ENCODE measurements at places on chromosomes 3 and 15.
A peak's percentile ranks its signal among the peaks of the same experiment; 100 is the strongest.

GRCh38 chr3:42746455-42747450, 26.3 kb downstream of the CCDC13 start:
- DNase-seq: peak; percentile 69

DNA sequence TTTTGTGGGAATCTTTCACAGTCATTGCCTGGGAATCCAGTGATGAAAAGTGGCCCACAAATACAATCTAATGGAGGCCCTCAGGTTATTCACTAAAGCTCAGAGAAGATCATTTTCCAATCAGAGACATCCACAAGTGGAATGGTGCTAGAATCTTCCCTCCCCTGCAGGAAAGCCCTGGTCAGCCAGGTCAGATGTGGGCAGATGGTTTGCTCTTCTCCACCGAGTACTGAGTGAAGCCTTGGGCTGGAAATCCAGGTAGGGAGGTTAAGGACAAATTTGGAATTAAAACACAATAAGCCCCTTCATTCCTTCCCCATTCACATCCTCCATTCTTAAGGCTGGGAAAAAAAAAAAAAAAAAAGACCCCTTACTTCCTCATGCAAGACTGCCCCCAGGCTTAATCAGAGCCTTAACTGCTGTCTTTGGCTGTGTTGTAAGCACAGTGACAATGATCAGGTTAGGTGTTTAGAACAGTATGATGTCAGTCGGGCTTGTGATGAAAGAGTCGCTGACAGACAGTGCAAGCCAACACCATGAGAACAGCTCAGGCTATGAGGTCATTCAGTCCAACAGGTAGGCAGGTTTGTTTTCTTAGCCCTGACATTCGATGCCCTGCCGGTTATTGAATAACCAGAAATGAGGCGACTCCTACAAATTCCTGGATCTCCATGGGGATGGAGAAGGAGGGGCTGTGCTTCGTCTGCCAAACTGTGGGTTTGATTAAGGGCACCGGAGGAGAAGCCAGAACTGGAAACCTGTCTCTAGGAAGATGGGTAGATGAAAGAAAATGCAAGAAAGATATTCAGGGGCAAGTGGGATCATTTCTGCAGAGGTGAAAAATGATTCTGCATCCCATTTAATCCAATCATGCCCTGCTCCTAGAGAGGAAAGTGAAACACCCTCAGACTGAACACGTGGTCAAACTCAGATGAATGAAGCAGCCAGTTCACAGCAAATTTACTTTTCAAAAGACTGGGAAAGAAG, 23.5 kb upstream of the HES1 start:
- DNase-seq: no peak

DNA sequence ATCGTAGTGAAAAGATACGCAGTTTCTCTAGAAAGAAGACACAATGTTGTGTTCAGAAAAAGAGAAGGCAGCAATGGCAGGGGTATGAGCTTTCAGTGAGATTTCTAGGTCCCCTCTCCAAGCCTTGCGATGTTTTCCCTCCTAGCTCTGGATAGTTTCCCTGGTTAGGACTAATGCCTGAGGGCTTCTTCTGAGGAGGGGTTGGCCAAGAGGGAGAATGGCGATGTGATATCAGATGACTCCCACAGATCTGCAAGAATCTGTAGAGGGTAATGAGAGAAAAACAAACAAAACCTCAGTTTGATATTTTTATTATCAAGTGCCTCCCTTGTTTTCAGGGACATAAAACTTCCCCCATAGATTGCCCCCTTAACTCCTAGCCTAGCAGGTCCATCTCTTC, 4.1 kb upstream of the CLDN1 start:
- DNase-seq: no peak

DNA sequence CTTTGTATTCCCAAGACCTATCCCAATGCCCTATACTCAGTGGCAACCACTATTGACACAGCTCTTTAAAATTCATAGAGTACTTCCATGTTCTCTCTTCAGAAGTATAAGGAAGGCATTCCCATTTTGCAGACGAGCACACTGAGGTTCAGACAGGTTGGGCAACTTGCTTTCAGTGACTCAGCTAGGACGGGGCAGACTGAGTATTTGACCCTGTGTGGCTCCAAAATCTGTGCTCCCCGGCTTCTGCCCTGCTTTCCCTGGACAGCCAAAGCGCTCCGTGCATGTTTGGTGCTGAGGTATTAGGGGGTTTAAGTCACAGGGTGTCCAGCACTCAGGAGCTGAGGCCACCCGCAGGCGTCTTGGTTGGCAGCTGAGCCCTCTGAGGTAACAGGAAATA, 59.5 kb downstream of the CEMIP start:
- DNase-seq: no peak

DNA sequence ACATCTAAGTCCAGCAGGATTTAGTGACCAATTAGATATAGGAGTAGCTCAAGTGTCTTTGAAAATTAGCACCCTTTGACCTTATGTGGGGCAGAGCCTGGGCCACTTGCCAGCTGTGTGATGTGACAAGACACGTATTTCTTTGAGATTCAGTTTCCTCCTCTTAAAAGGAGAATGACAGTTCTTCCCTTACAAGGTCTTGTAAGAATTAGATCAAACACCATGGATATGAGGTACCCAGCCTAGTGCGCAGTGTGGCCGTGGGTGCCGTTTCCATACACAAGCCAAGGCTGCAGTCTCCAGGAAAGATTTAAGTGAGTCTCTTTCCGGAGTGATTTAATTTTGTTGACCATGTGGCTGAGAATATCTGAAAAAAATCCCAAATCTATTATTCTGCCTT, 46.3 kb downstream of the ARHGAP31 start:
- DNase-seq: no peak

DNA sequence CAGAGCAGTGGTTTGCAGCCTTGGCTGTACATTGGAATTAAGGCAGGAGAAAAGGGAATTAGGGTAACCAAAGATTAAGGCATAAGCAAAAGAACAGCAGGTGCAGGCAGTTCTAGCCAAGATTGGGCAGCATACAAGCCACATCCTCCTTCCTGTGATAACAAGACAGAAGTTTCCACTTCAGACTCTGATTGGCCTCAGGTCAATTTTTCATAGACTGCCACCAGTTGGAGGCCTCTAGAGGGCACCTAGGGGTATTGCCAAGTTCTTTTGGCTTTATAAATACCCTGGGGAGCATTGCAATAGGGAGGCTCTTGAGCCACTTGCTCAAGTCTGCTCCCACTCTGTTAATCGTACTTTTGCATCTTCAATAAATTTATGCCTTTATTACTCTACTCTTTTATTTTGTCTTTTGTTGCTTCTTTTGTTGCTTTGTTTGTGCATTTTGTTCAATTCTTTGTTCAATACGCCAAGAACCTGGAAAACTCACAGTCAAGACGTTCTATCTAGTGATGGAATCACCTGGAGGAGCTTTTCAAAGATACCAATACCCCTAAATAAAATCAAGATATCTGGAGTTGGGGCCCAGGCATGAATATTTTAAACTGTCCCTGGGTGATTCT, 32.2 kb upstream of the FMN1 start:
- no peak for DNase-seq

GRCh38 chr3:16251316-16252085, 13.2 kb downstream of the DPH3 start:
- no peak for DNase-seq

DNA sequence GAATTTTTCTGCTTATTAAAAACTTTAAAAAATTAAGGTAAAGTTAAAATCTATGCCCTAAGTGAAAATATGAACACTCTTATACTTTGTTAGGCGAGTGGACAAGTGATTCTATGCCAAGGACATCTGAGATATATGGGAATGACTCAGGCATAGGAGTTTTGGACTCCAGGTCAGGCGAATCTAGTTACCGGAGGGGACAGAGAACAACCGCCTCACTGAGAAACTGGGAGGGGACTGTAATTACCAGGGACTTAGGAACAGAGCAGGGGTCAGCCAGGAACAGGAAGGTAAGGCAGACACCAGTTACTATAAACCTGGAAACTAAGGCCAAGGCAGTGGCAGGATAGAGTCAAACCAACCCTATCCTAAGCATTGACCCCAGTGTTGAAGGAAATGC, 16.8 kb upstream of the ATP1B3 start:
- DNase-seq: no peak

- DNase-seq: no peak
Observed at GRCh38 chr3:87333393-87333892, 57.1 kb upstream of the POU1F1 start.

DNA sequence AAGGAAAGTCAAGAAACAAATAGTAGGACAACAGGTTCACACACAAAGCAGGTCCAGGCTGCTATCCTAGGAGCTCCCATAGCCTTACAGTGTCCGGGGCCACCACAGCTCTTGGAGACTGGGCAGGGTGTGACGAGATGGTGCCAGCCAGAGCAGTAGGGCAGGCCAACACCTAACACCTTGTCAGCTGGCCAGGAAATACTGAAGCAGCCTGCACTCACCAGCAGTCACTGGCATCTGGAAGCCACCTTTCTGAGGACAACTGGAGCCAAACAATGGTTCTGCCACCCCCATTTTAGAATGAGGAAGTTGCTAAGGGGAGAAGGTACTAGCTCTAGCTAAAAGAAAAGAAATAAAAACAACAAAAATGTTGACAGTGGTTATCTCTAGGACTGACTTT, 47.2 kb downstream of the CCDC12 start:
- DNase-seq: no peak

DNA sequence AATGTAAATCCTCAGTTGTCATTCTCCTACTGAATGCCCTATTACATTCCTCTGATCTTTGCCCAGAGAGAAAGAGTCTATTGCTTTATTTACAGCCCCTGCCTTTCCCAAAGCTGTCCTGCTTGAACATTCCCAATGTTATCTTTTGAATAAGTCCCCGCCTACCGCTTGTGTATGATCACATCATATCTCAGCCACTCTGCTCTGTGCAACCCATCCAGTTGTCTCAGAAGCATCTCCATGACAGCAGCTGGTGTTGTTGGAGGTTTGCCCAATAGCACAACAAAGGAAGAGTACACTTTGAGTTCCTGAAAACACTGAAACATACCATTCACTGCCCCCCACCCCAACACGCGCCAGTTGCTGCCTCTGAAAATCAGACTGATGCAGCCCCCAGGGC, 22.0 kb upstream of the FAM3D start:
- peak; percentile 49 for DNase-seq

GRCh38 chr3:104648823-104649222, 717.9 kb upstream of the ALCAM start:
- no peak for DNase-seq

- no peak for DNase-seq
Observed at GRCh38 chr3:194272221-194272620, 78.9 kb downstream of the CPN2 start.

GRCh38 chr3:125025642-125026041, 30.2 kb downstream of the HEG1 start:
- no peak for DNase-seq

DNA sequence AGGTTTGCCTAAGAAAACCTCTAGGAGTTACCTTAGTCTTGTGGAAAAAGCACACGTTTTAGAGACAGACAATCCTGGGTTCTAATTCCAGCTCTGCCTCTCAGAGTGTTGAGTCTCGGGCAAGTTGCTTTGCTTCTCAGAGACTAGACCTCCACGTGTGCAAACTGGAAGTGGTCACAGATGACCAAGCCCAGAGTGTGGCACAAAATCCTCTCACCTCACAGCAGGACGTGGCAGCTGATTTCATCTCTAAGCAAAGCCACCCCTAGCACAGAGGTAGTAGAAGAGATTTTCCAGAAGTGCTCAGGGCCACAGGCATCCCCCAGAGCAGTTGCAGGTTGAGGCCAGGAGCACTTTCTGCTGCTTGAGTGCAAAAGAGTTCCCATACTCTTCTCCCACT, 79.2 kb downstream of the CD47 start:
- DNase-seq: no peak

DNA sequence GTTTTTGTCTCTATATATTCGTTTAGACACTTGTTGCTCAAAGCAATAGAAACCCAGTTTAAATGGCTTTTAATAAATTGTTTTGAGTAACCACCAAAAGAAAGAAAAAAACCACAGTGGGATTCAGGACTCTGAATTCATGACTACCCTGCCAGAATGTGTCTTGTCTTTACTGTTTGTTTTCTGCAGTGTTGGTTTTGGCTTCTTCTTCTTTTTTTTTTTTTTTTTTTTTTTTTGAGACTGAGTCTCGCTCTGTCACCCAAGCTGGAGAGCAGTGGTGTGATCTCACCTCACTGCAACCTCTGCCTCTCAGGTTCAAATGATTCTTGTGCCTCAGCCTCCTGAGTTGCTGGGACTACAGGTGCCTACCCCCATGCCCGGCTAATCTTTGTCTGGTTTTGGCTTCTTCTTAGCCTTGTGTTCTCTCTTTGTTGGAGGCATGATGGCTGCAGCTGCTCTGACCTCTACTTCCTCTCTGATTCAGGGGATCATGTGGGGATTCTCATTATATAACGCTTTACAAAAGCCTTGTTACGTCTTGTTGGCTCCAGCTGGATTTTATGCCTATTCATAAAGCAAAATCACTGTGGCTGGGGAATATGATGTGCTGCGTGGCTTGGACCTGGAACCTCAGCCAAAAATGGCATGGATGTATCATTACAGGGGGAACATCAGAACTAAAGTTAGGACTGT, 54.0 kb downstream of the PLS1 start:
- no peak for DNase-seq

DNA sequence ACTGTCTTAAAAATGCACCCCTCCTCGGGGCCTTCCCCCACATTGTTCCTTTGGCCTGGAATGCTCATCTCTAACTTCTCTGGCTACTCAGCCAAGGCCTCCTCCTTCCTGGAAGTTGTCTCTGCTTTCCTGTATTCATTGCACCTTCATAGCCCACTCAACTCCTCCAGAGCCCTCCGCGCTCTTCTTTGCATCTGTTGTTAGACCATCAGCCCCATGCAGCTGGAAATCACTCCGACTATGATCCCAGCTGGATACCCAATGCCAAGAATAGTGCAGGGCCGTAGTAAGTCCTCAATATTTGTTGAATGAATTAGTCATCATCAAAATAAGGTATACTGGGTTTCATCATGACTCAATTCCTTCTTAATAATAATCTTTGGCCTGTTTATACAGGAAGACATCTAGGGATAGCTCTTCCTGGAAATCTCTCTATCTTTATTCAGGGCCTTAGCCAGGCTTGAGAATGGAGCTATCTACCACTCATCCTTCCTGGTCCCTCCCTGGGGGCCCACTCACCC, 112.7 kb downstream of the SYNPR start:
- DNase-seq: no peak

- DNase-seq: no peak
Observed at GRCh38 chr3:153631102-153631501, 469.1 kb downstream of the RAP2B start.

GRCh38 chr3:175913286-175913685, 1054.2 kb downstream of the NAALADL2 start:
- DNase-seq: no peak

DNA sequence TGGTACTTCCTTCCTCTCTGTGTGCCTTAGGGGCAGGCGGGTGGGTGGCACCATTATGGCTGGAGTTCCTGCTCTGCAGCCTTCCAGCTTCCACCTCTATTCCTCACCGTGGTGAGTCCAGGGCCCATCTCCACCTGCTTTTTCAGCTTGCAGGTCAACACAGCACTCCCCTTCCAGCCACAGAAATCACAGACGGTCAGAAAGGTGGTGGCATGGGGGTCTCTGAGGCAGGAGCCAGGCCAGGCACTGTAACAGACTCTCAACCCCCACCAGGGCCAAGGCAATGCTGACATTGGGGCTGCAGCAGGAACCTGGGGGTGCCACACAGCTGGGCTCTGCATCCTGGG, 16.6 kb downstream of the KLF15 start:
- DNase-seq: no peak
